ENCODE measurements at places on chromosomes 3 and 15.

DNA sequence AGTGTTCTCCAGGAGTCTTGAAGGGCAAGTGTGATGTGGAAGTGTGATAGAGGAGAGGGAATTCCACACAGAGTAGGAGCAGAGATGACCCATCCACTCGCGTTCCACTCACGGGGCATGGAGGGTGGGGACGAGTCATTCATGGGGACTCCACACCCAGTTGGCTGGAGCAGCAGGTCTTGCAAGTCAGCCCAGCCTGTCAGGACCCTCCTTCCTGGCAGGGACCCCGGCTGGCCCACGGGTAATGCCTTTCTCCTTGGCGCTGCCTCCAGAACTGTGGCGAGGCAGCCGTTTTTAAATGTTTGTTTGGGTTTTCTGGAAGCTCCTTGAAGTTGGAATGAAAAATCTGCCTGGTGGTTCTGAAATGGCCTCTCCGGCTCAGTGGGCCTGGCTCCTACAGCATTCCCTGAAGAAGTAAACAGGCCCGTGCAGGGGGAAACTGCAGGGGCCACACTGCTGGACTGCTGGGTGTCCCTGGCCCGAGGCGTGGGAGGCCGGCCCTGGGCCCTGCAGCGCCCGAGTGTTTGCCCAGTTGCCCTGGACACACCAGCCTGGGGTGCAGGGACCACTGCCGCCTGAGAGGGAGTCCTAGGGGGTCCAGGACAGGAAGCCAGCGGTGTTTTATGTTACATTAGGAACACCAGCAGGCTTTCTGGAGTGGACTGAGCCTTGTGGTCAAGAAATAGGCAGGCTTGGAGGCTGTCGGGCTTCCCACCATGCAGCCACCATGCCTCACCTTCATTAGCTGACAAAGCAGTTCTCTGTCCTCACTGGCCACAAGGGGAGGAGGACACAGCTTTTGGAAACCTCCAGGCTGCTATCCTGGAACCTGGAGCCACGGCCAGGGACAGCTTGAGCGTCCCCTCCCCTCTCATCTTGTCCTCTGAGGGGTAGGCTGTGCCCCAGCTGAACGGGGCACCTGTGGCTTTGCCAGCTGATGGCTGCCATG lies 61.3 kb downstream of the CEMIP start:
- no peak for DNase-seq

DNA sequence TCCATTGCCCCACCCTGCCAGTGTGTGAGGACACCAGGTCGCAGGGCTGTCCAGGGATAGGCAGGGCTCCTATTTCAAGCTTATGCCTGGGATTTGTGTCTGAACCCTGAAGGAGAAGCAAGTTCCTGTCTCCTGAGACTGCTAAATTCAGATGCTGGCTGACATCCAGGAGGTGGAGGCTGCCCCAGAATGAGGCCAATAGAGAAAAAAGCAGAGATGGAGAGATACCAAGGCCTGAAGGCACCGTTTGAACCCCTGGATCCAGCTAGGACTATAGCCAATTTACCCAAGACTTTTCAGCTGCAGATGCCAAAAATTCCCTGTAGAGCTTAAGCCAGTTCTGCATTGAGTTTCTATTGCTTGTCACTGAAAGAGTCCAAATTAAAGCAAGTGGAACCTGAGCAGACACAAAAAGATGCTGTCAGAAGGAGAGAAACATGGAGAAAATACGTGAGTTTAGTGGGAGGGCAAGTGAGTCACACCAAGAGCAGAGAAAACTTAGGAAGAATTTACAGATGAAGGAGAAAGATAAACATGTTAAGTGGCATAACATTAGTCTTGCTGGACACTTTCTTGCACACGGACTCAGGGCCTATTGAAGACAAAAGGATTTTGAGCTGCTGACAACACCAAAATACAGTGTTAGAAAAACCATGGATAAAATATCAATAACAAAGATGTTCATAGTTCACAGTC lies 148.6 kb downstream of the CNTN3 start:
- DNase-seq: no peak

DNA sequence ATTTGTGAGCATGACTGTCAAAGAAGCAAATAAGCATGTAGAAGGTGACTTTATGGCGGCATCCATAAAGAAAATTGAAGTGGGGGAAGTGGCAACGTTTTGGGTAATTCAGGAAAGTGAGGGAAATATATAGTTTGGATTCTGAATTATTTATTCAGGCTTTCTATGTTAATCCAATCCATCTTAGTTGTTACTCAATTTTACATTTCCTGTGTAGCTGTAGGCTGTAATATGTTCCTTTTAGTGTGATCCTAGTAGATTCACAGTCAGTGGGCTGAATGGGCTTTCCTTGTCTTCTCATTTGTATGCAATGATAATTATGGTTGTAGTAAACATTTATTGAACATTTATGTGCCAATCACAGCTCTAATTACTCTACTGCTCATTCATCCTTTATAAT lies 654.1 kb downstream of the EDEM1 start:
- no peak for DNase-seq

DNA sequence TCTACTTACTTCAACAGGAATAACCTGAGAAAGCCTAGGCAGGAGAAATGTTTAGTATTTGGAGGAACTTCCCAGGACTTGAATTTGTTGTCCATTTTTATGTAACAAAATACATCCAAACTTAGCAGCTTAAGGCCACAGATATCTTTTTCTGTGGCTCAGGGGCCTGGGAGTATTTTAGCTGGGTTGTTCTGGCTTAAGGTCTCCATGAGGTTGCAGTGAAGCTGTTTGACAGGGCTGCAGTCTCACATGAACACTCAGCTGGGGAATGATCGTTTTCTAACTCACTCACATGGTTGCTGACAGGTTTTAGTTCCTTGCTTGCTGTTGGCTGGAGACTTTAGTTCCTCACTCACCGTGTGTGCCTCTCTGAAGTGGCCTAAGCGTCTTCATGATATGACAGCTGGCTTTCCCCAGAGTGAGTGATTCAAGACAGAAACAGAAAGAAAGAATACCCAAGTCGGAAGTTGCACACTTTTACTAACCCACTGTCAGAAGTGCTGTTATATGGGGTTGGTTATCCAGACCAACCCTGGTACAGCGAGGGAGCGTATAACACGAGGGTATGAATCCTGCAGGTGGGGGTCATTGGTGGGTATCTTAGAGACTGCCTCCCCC lies 229.7 kb upstream of the TBL1XR1 start:
- peak; percentile 65 for DNase-seq

DNA sequence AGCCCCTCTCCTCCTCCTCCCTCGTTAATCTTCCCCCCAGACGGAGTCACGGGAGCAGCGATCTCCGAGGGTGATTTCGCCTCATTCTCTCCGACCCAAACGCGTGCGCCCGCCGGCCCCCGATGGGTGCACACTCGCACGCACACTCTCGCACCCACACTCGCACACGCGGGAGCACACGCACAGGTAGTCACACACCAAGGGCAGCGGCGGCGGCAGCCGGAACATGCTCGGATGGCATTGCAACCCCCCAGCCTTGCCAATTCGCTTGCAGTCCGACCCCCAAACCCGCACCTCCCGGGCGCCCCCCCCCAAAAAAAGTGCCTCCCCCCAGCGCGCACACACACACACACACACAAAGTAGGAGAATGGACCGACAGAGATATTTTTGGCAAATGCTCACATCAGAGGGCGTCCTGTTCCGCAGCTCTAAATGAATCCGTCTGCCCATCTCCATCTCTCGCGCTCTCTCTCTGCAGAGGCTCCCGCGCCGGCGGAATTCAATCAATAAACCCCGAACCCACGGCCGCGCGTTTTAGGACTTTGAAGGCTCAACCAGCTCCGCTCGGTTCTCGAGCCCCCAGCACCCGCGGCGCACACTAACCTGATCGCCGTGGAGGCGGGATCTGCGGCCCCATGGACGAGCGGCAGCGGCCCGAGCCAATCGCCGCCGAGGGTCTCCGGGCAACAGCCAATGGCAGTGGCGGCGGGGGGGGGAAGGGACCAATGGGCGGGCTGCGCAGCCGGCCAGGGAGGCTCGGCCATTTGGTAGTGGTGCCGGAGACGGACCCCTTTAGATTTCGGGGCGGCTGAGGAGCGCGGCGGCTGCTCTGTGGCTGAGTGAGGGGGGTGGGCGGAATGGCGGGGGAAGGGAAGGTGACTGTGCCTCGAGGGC lies at the start of gene ANP32A:
TSS of gene ANP32A (minus strand) at position 601 of the 895 bp plus-strand sequence. CDS start at position 457, 144 bp downstream.
- peak; percentile 98 for DNase-seq

Data from CD4-positive, alpha-beta T cell treated with Interleukin-21 for 1 hour (primary cell).